Fibroblast of lung (primary cell): ENCODE measurements at places on chromosomes 6 and 20.

DNA sequence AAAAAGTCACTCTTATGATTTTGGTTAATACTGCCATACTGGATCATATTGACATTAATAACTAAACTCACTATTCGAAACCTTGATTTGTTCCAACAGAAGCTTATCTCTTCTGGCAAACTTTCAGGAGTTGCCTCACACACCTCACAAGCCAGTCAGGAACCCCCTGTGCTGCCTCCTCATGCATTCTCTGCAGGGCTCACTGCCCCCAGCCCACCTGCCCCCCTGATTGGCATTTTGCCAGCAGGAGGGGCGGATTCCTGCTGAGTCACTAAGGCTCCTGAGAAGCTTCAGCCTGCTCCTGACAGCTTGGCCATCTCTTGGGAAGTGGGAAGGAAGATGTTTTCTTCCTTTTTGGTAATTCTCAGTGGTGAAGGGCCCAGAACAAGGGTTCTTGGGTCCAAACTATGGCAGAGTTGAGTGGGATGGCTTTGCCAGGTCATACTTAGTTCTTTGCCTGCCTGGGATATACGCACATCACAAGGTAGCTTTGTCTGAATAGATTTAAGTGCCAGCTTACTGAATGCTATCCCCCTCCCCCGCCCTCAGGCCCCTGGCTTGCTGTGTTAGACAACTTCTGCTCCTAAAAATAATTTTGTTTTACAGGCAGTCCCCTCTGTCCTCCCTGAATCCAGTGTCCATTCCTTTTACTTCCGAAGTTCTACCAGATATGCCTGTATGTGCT, 31.4 kb downstream of the SLC35F1 start:
- H3K4me1 ChIP-seq, result no peaks in the 10 kb centered on the region
- no peak overlapping the region for H3K27ac ChIP-seq
- no peak overlapping the region for H3K4me3 ChIP-seq

DNA sequence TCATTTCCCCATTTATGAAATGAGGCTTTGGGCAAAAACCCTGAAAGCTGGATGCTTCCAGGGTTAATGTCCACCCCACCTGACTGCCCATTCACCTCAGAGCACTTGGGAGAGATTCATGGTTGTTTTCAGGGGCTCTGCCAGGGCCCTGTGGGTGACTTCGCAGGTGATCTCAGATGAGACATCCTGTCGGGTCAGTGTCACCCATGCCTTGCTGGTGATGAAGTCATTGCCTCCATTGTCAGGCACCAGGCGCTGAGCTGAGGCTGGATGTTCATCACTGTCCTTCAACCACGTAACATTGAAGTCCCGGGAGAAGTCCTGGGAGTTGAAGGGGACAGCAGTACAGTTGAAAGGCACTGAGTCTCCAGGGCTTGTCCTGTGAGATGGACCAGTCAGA, 115.6 kb upstream of the SIRPA start:
- no peaks in the 10 kb centered on the region for H3K36me3 ChIP-seq
- H3K27me3 ChIP-seq, result peaks cover 12% of the 10 kb centered on the region
- H3K4me1 ChIP-seq, result no peaks in the 10 kb centered on the region
- H3K27ac ChIP-seq, result no peak overlapping the region

DNA sequence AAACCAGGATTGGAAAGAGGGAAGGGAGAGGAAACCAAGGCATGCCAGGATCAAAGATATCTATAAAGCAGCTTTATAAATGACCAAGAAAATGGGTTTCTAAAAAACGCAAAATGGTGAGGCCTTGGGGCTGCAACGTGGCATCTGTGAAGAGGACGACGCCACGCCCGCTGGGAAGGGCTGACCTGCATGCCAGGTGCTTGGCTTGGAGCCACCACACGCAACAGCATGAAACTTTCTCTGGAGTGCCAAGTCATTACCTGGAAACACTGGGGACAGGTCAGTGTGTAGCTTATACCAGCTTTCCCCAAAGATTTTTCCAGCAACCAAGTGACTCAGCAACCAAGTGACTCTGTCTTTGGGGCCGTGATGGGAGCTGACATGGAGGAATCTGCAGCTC, 82.5 kb downstream of the POPDC3 start:
- H3K4me1 ChIP-seq, result no peaks in the 10 kb centered on the region
- H3K36me3 ChIP-seq, result no peaks in the 10 kb centered on the region
- H3K27me3 ChIP-seq, result no peaks in the 10 kb centered on the region
- DNase-seq, result no peak
- no peak overlapping the region for H3K4me3 ChIP-seq

DNA sequence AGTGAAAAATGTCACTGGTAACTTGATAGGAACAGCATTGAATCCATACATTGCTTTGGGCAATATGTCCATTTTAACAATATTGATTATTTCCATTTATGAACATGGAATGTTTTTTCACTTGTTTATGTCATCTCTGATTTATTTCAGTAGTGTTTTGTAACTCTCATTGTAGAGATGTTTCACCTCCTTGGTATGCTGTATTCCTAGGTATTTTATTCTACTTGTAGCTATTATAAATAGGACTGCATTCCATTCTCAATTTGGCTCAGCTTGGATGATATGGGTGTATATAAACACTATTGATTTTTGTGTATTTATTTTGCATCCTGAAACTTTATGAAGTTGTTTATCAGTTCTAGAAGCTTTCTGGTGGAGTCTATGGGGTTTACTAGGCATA, 730.3 kb downstream of the DOK5 start:
- H3K27me3 ChIP-seq, result no peaks in the 10 kb centered on the region
- H3K4me1 ChIP-seq, result no peaks in the 10 kb centered on the region
- no peak overlapping the region for H3K27ac ChIP-seq
- no peak overlapping the region for H3K4me3 ChIP-seq

DNA sequence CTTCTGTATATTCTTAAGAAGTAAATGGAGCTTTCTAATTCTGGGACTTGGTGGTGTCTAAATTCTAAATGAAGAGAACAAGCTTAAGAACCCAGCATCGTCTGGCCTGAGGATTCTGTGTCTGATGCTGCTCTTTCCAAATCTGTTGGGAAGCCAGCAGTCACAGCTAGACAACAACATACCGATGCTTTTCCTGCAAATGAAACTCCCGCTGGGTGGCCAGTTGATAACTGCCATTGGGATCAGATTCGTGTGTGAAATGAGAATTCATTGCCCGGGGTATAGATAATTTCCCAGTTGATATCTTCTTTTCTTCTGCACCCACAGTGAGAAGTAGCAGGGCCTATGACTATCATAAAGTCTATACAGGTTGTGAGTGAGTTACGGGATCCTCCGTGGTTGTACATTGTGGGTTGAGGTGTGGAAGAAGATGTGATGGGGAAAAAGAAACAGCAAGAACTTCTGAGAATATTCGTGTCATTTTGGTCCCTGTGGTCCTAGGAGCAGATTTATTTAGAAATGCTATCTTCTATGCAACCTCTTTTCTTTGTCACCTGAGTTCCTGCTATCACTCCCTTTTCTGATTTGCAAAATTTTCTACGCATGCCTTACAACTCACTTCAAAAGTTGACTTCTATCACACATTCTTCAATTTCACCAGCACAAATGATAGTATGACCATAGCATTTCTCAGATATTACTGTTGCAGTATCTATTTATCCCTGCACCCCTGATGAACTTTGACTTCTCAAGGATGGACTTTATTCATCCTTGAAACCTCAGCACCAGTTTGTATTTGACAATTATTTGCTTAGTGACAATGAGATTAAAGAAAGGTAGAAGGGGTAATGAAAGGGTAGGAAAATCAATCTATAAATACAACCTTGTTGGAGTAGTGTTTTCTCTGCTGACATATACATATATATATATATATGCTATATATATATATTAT, 10.4 kb downstream of the NOX3 start:
- DNase-seq, result no peak
- no peaks in the 10 kb centered on the region for H3K27me3 ChIP-seq
- no peaks in the 10 kb centered on the region for H3K36me3 ChIP-seq
- H3K4me3 ChIP-seq, result no peak overlapping the region
- no peak overlapping the region for H3K27ac ChIP-seq
- H3K4me1 ChIP-seq, result no peaks in the 10 kb centered on the region

DNA sequence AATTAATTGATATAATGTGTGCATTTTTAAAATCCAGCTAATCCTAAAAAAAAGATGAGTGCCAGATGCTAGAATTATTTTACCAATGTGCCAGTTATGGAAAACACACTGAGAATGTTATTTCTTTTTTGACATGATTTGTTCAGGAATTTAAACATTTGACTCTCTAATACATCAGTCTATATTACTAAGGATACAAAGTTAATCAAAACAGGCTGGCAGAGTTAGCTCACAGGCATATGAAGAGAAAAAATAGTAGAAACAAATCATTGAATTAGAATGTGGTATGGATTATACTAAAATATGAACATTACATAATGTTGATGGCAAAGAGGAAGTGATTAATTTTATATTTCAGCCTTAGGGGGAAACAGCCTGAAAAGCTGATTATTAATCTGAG, 368.3 kb upstream of the GJE1 start:
- H3K27ac ChIP-seq, result no peak overlapping the region
- H3K27me3 ChIP-seq, result no peaks in the 10 kb centered on the region
- no peaks in the 10 kb centered on the region for H3K4me1 ChIP-seq
- DNase-seq, result no peak
- H3K4me3 ChIP-seq, result no peak overlapping the region
